ENCODE measurements at places on chromosomes 2 and 18.
A peak's percentile ranks its signal among the peaks of the same experiment; 100 is the strongest.

- peak; percentile 66 for DNase-seq
These were observed 2.2 kb downstream of the PLEKHA3 start for GRCh38 chr2:178482437-178482836.

DNA sequence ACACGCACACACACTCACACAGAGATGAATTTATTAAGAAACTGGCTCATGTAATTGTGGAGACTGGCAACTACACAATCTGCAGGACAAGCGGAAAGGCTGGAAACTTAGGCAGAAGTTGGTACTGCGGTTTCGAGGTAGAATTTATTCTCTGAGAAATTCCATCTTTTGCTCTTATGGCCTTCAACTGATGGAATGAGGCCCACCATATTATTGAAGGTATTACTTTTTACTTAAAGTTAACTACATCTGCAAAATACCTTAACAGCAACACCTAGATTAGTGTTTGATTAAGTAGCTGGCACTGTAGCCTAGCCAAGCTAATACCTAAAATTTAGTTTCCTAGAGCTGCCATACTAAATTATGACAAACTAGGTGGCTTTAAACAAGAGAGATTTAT is 384.0 kb upstream of the UBE2E3 start:
- no peak for DNase-seq

DNA sequence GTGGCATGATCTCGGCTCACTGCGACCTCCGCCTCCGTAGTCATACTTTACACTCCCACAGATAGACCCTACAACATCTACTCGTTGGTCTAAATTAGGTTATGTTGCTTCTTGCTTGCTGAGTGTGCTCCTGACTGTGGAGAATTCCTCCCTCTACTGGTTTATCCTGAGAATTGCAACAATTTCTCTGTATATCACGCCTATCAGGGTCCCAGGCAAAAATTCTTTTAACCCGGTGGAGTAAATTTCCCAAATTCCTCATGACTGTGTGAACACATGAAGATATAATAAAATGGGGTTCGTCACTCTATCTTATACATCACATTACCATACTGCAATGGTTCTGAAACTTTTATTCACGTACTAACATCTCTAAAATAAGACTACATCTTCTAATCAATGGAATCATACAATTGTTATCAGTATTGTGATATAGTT is 156.7 kb downstream of the EVA1A start:
- DNase-seq = peak; percentile 38

- no peak for DNase-seq
These were observed 163.0 kb upstream of the SPHKAP start for GRCh38 chr2:228344531-228344930.

DNA sequence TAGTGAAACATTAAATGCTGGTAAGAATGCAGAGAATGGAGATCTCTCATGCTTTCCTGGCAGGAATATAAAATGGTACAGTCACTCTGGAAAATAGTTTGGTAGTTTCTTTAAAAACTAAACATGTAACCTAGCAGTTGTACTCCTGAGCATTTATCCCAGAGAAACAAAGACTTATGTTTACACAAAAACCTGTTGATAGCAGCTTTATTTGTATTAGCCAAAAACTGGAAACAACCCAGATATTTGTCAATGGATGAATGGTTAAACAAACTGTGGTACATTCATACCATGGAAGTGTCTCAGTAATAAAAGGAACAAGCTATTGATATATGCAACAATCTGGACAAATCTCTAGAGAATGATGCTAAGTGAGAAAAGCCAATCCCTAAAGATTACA is 81.7 kb upstream of the CTAGE1 start:
- no peak for DNase-seq
